ENCODE measurements at places on chromosomes 2 and 18.

DNA sequence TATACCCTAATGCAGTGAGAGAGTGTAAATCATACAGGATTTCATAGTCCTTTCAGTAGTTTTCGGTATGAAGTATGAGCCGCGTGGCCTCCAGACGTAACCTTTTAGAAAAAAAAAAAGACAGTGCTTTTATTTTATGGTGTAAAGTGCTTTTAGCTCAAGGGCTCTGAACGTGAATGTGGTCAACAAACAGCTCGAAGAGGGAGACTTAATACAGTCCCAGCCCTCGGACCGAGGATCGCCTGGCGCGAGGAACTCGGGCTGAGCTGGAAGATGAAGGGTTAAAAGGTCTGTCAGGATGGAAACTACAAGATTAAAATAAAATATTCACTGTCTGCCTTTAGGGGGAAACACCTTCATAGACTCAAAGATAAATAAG is 4.0 kb upstream of the BCL11A start:
- no peak for DNase-seq

DNA sequence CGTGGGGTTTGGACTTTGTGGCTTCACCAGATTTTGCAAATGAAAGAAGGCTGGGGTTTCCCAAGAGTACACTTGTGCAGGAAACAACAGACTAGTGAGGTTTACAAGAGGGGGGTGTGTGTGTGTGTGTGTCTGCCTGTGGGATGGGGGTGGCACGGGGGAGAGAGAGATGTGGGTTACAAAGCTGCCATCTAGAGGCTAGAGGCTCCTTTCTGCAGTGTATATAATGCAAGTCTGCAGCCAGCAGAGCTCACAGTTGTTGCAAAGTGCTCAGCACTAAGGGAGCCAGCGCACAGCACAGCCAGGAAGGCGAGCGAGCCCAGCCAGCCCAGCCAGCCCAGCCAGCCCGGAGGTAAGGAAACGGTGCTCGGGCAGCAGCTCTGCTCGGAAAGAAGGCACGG is at the start of gene ACKR3:
ACKR3 (plus strand) TSS at position 253 of the 401 bp plus-strand sequence. CDS start 10,641 bp downstream, outside the sequence.
- DNase-seq = peak; percentile 60

GRCh38 chr2:147519178-147519577 is 325.7 kb upstream of the ACVR2A start:
- no peak for DNase-seq

GRCh38 chr18:13159579-13159978 is 59.0 kb upstream of the LDLRAD4 start:
- DNase-seq = peak; percentile 42

DNA sequence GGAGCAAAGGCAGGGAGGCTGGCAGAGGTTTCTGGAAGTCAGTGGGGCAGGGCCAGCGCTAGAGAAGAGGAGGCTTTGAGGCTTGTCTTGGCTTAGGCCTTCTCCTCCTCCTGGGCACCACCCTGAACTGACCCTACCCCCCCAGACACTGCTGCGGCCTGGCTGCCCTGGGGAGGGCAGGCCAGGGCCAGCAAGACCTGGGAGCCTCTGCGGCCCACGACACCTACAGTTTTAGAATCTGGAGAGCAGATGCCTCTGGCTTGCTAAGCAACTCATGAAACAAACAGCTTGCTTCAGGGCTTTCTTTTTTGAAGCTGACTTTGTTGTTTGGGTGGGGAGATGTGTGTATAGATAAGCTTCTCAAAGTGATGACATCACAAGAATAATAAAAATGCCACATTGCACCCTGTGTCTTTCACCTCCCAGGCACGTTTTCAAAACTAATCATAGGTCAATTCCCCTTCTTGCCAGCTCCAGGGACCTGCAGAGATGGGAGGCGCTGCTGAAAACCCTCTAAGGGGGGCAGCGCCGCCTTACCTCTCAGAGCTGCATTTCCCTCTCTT is 46.2 kb upstream of the SMAD7 start:
- DNase-seq = no peak

DNA sequence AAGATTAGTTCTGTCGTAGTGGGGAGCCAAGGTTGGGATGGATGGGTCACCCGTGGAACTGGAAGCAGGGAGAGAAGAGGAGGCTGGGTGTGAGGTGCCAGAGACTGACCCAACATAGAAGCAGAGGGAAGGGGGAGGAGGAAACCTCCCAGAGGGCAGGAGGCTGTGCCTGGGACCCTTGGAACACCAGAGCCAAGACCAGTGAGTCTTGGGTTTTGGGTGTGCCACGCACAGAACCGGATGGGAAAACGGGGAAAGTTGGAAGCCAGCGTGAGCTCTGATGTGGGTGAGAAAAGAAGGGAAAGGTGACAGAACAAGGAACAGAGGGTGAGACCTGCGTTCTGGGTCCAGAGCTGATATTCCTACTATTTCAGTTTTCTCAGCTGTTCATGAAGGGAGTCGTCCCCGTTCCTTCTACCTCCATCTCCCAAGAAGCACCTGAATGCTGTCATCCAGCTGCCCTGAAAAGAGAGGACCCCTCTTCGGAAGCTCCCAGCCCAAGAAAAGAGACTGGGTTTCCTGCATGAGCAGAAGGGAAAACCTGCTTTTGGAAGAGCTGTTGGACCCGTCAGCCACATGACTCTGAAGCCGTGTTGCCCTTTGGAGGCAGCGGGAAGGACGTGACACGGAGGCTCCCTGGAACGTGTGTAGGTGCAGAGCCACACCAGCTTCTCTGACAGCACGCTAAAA is 250.1 kb downstream of the NDUFA10 start:
- DNase-seq = no peak

- DNase-seq = no peak
Measured at GRCh38 chr18:34809451-34810072, 99.5 kb downstream of the DTNA start.

DNA sequence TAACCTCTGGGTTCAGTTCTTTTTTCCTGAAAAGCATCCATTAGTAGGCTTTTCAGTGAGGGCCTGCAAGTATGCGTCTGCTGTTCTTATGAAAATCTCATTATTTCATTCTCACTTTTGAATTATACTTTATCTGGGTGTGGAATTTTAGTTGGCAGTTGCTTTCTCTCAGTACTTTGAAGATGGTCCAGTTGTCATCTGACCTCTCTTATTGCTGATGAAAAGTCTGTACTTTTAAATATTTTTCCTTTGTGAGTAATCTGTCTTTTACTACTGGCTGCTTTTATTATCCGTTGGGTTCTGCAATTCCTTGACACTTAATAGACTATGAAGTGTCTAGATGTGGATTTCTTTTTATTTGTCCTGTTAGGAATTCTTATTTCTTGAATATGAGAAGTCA is 307.8 kb downstream of the CYP26B1 start:
- DNase-seq = no peak

DNA sequence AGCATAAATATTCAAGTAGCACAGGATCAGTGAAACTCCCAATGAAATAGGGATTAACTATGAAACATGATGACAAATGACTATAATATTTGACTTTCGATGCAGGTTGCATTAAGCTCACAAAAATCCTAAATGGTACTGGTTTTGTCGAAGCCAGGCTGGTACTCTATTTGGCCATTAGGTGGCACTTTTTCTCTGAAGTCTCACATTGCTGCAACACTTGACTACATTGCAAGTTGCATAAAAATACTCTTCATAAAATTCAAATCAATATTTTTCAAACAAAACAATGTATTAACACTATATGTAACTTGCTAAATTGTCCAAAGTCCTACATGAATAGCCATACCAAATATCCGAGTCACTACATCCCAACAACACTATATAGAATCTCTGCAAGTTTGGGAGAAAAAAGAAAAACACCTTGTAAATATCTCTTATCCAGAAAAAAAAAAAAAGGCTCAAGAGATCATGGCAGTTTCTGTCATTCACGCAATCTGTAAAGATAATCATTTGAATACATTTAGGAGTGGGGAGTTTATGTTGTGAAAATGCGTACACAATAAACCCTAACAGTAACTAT is 9.5 kb downstream of the RTTN start:
- no peak for DNase-seq
